ENCODE measurements at places on chromosomes 5 and 9.

DNA sequence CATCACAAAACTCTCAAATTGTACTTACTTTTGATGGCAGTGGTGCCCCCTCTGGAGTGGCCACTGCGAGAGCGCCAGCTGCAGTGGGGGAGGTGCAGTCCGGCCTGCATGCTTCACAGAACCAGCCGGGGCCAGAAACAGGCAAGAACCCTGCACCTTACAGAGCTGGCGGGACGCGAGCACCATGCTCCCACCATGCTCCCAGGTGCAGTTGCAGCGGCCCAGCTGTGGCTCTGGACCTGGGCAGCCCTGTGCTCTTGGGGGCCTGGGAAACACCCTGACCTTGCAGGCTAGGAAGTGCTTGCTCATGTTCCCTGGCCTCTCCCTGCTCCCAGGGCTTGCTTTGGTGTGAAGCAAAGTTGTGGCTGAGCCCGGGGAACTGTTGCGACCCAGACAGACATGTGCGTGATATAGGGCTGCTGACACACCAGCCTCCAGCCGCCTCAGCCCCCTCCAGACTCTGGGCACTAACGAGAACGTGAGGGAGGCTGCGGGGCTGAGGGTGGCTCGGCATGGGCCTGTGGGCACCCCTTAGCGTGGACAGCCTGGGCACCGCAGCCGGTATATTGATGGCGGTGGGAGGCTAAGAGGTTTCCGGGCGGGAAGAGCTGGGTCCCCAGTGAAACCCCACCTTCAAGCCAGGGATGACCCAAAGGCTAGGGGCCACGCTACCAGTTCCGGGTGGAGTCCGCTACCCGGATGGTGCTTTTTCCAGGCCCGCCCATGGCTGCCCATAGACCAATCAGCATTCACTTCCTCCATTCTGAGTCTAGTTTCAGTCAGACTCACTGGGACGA, 1809.9 kb upstream of the ACO1 start:
- DNase-seq, result no peak

GRCh38 chr9:130932255-130933079, 6.6 kb downstream of the FIBCD1 start:
- DNase-seq, result no peak

DNA sequence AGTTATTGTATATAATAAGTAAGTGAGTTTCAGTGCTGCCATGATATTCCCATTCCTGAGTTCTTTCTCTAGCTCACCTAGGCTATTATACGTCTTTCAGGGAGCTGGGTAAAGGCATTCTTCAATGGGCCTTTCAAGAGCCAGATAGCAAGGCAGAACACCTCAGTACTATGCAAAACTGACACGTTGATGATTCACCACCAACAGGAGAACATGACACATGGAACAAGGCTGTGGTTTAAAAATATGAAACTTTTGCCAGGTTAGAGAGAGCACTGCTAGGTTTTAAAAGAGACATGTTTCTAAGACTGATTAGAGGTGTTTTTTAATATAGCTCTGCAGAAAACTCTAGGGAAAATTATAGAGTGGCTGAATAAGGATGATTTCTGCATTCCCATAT, 95.9 kb downstream of the UGCG start:
- DNase-seq, result peak; percentile 21

GRCh38 chr5:176629853-176630680, at the start of the genes EIF4E1B and SNCB:
Gene EIF4E1B (plus strand): TSS chr5:176630675. CDS start chr5:176642788, 12,113 bp downstream.
Gene SNCB (minus strand): TSS chr5:176630534. CDS start chr5:176629654, 880 bp downstream.
- DNase-seq, result peak; percentile 63

DNA sequence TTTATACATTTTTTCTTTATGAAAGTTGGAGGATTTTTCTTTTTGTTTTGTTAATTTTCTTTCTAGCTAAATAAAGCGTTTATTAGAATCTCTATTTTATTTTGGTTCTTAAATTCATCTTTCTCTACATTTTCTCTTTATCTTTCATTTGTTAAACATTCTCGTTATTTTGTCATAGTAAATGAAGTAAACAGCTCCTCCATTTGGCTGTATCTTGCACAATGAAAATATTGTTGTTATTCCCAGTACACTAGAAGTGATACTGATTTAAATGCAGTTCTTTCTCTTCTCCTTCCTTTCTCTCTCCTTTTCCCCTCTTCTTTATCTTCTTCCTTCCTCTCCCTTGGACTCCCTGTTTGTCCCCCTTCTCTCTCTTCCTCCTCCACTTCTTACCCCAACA, 88.8 kb downstream of the FER start:
- no peak for DNase-seq

DNA sequence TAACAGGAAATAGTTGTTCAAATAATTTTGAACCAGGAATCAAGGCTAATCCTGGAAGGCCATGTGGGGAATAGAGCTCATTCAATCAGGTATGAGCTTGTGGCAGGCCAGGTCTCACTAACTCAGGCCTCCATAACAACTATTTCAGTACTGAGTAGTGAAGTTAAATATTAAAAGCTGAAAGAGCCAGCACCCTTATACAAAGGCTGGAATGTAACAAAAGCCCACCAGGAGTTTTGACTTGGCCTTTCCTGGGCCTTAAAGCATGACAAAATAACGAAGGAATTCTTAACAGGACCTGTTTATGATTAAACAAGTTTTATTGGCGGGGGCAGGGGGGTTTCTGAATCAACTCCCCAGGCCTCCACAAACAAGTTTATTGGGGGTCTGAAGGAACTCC, 1146.7 kb downstream of the CDH9 start:
- DNase-seq, result no peak

- no peak for DNase-seq
Measured at GRCh38 chr9:70551396-70551795, 136.9 kb upstream of the KLF9 start.
